ENCODE measurements at places on chromosomes 7 and 10.

GRCh38 chr10:96439725-96440124 is 74.0 kb downstream of the TLL2 start:
- no peak for DNase-seq

- DNase-seq = no peak
Measured at GRCh38 chr7:69550991-69551390, 47.3 kb upstream of the AUTS2 start.

GRCh38 chr10:126497672-126498071 is 109.4 kb upstream of the ADAM12 start:
- DNase-seq = no peak

DNA sequence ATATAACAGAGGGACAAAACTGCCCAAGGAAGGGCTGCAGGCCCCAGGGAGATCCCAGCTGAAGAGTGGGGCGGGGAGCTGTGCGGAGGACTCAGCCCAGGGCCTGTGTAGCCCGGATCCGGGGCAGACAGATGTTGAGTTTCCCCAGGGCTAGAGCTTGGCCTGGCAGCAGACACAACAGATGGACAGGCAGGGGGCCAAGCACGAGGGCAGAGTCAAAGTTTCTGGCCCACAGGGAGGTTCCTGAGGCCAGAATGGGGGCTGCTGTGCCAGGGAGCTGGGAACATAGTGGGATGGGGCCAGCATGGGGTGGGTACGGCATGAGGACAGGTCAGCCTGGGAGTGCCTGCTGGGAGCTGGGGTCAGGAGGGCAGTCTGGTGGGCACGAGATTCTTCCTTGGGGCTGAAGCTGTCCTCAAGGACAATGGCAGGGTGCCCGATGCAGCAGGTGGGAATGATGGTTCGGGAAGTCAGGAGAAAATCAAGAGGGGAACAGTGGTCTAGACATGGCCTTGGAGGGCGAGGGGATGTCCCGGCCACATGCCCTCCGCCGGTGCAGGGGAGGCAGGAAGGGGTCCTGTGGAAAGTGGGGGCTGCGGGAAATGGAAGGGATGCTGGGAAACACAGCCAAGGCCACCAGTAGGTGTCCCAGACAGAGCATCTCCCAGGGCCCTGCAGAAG is 519.1 kb upstream of the FOXK1 start:
- DNase-seq = no peak

DNA sequence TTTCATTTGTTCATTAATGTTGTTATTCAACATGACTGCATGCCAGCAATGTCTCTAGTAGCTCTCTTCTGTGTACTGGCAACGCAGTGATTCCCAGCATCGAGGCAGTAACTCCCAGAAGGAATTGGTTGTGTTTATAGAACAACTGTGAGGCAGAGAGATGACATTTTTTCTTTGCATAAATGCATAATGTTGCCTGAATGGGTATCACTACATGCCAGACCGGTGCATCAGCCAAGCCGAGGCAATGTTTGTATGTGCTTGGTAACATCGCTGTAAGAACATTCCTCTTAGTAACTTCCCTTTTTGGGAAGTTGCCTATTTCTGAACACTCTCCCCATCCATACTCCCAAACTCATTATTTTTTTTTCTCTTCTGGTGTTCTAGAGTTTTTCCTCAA is 182.9 kb downstream of the HTR7 start:
- peak; percentile 53 for DNase-seq

- DNase-seq = no peak
Measured at GRCh38 chr7:25180592-25180923, 47.7 kb downstream of the NPVF start.
